ENCODE measurements at places on chromosomes 4 and X.

DNA sequence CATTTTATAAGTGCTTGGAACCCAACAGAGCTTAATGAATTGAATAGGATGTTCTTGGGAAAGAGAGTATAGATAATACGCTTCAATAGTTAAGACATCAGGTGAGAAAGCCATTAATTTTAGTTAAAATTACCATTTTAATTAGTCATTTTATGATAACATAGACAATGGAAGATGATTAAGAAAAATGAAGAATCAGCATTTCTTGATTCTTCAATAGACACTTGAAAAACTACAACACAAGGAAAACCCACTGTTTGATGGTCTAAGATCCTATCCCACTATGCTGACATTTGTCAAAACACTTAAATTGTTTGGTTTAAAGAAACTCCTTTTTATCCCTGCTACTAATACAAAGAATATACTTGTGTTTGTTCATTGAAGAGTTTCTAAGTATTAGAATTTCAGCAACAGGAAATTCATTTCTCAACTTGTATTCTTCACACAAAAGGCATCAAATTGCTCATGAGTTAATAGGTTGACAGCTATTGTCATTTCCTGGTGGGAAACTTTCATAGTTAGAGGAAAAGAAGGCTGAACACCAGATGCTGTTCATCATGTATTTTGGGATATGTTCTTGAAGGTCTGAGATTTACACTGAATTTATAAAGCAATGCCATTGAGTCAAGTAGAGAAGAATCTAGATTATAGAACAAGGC is 9.6 kb upstream of the CXCL2 start:
- no peak for DNase-seq

- no peak for DNase-seq
These were observed 554.5 kb downstream of the STIM2 start for GRCh38 chr4:27414887-27415731.

- DNase-seq, result no peak
These were observed 112.6 kb downstream of the TMA16 start for GRCh38 chr4:163606896-163607691.

GRCh38 chrX:24235084-24235710 is 78.7 kb downstream of the SUPT20HL2 start:
- no peak for DNase-seq

GRCh38 chr4:59455751-59456150 is 1744.4 kb upstream of the ADGRL3 start:
- DNase-seq, result no peak

DNA sequence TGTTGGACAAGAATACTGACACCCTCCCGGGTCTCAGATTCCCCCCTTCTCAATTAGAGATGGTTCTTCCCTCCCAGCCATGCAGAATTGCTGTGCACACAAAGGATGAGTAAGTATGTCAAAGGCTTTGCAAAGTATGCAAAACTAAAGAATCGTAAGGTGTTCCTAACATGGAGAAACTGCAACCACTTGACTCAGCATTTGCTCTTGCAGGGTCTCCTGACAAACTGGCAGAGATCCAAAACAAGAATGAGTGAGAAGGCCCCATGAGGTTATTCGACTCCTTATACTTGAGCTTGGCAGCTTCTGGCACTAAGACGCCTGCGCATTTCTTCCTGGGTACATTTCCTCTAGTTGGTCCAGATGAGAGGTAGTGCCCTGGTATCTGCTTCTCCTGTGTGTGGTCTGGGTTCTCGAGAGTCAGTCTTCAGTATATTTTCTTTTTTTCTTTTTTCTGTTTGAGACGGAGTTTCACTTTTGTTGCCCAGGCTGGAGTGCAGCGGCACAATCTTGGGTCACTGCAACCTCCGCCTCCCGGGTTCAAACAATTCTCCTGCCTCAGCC is 8.2 kb downstream of the FAM184B start:
- DNase-seq, result no peak

GRCh38 chr4:2963966-2964471 is 648 bp downstream of the GRK4 start:
- no peak for DNase-seq

- DNase-seq, result no peak
These were observed 139.6 kb downstream of the SOWAHB start for GRCh38 chr4:76758290-76758882.

DNA sequence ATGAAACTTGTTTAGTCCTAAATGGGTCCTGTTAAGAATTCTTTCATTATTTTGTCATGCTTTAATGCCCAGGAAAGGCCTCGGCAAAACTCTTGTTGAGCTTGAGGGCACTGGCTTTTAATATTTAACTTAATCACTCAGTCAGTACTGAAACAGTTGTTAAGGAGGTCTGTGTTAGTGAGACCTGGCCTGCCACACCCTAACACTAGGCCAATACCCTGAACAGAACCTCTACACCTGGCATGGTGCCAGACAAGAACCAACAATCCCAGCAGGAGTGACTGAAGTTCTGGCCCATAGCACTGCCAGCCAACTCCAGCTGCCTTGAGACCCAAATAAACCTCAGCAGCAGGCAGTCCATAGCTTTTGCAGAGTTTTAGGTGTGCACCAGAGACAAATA is 85.7 kb upstream of the ITM2A start:
- no peak for DNase-seq

DNA sequence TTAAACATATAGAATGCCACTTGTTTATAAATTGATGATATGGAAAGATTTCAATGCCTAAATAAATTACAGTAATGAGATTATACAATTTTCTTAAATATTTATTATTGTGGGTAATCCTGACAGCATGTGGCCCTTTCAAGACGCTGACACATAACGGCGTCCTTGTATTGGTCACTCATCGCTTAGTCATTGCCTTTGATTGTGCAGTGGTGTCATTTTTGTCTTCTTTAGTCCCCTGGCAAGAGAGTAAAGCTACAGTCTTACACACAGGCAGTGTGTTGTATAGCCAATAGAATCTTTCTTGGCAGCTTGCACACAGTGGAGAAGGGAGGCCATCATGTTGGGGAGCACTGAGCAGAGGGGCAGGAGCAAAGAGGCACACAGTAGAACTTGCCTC is 361.8 kb upstream of the GALNT7 start:
- DNase-seq, result no peak

GRCh38 chrX:7372825-7373525 is 225.0 kb upstream of the PUDP start:
- DNase-seq, result no peak

DNA sequence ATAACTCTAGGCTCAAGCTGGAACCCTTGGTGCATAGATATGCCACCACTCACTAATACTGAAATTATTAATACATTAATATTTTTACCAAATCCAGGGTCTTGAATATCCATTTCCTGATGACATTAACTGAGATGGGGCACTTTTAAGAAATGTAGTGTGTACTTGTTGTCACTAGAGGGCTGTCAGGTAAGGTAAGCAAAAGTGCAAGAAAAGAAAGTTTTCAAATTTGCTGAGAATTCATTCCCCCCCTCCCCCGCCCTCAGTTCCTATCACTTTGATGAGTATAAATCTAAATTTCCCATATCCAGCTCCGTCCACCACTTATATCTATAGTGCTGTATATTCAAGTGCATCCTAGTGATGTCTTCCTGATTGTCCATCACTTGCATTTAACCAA is 20.5 kb upstream of the WDR44 start:
- no peak for DNase-seq

All from activated CD8-positive, alpha-beta memory T cell treated with anti-CD3 and anti-CD28 coated beads, Interleukin-2, amount 50 U/mL, for 48 hours (primary cell).